SK-MEL-5 (cell line): ENCODE measurements at places on chromosomes 3 and 15. TPM values are rescaled to one million over a fixed set of nuclear protein-coding genes. Genes with fewer than 3 reads are reported as not detected.

Gene CPNE4
- total RNA-seq = not detected in 2 replicates

Gene GOLGA8J
- 0.16 TPM in 1 of 2 replicates, not detected in the other for total RNA-seq

Gene NR1I2
- not detected in 2 replicates for total RNA-seq

Gene TMCO5A
- total RNA-seq = not detected in 2 replicates

Gene OR5AC2
- total RNA-seq = not detected in 2 replicates

Gene NAA50
- 137 and 151 TPM in 2 replicates for total RNA-seq

Gene ZNF660
- total RNA-seq = 0.03 TPM in 2 replicates

Gene GP5
- not detected in 2 replicates for total RNA-seq

Gene ISG20
- total RNA-seq = 121 and 125 TPM in 2 replicates

Gene NEK10
- total RNA-seq = 0.32 TPM in 2 replicates

Gene CAPN3
- 640 and 659 TPM in 2 replicates for total RNA-seq

Gene SLC38A3
- total RNA-seq = 0.13 and 0.42 TPM in 2 replicates

Gene SLC2A2
- total RNA-seq = not detected in 2 replicates

Gene COL6A6
- total RNA-seq = 0.11 TPM in 1 of 2 replicates, not detected in the other

Gene SGO1
- total RNA-seq = 12.6 and 13.6 TPM in 2 replicates

Gene CCR9
- not detected in 2 replicates for total RNA-seq

Gene HAUS2
- 36.2 and 42.0 TPM in 2 replicates for total RNA-seq

Gene SAMMSON
- 26.3 and 26.5 TPM in 2 replicates for total RNA-seq

Gene HCLS1
- 0.13 TPM in 1 of 2 replicates, not detected in the other for total RNA-seq

Gene LRTM1
- not detected in 2 replicates for total RNA-seq

Gene LTF
- 0.11 TPM in 1 of 2 replicates, not detected in the other for total RNA-seq

Gene FANCD2OS
- total RNA-seq = not detected in 2 replicates

Gene P2RY1
- 3.6 and 4.8 TPM in 2 replicates for total RNA-seq

Gene UBE2E1
- 155 and 158 TPM in 2 replicates for total RNA-seq

Gene MYRIP
- 0.08 and 0.21 TPM in 2 replicates for total RNA-seq

Gene UTS2B
- 0.37 and 0.75 TPM in 2 replicates for total RNA-seq

Gene ARL6IP5
- total RNA-seq = 55.7 and 61.3 TPM in 2 replicates

Gene HHLA2
- total RNA-seq = not detected in 2 replicates

Gene ZDHHC3
- total RNA-seq = 46.2 and 55.0 TPM in 2 replicates

Gene TBCCD1
- total RNA-seq = 17.1 and 18.5 TPM in 2 replicates

Gene TM6SF1
- total RNA-seq = 0.08 TPM in 1 of 2 replicates, not detected in the other

Gene PRTG
- 11.3 and 16.4 TPM in 2 replicates for total RNA-seq

Gene MKRN2OS
- not detected in 2 replicates for total RNA-seq

Gene TEX55
- total RNA-seq = not detected in 2 replicates

Gene PLCL2
- total RNA-seq = 3.5 and 4.4 TPM in 2 replicates

Gene ZNF619
- 2.6 and 2.7 TPM in 2 replicates for total RNA-seq

Gene FBXW12
- not detected in 2 replicates for total RNA-seq

Gene CSPG5
- total RNA-seq = 3.8 and 4.3 TPM in 2 replicates

Gene DNAJA4
- total RNA-seq = 8.5 and 8.7 TPM in 2 replicates

Gene EXD1
- 0.51 TPM in 1 of 2 replicates, not detected in the other for total RNA-seq

Gene TMEM45A
- total RNA-seq = 21.1 and 21.4 TPM in 2 replicates

Gene RHCG
- 9.4 and 10.4 TPM in 2 replicates for total RNA-seq
